ENCODE measurements at places on chromosomes 4 and X.

DNA sequence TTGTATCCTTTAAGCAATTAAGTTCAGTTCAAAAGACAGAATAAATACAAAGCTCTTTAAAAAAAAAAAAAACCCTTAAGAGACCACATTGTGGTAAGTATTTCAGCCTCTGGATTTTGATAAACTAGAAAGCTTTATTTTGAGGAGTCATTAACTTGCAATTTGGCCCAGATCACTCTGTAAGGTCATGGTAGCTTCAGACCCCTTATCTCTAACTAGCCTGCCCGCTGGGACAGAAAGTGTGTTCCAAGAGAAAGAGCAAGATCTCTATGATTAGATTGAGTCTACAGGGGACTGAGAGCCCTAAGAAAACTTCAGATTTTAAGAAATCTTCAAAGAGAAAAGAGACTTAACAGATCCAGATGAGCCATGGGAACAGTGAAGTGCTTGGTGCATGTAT, 45.6 kb downstream of the GALNT7 start:
- DNase-seq = no peak

- no peak for DNase-seq
Measured at GRCh38 chr4:67684839-67685531, 16.0 kb downstream of the UBA6 start.

GRCh38 chr4:190014771-190015537, 12.1 kb downstream of the FRG2 start:
- no peak for DNase-seq

- no peak for DNase-seq
Measured at GRCh38 chrX:42290608-42291007, 367.3 kb upstream of the CASK start.

- no peak for DNase-seq
Measured at GRCh38 chr4:45971108-45971507, 152.7 kb downstream of the GABRG1 start.

GRCh38 chrX:66680451-66680850, 41.6 kb upstream of the EDA2R start:
- DNase-seq = no peak

GRCh38 chr4:58606303-58606702, 1496.1 kb upstream of the IGFBP7 start:
- DNase-seq = no peak

- peak; percentile 73 for DNase-seq
Measured at GRCh38 chr4:139083607-139083955, 68.0 kb downstream of the NOCT start.

- DNase-seq = no peak
Measured at GRCh38 chrX:122907375-122907774, 276.7 kb upstream of the GRIA3 start.

DNA sequence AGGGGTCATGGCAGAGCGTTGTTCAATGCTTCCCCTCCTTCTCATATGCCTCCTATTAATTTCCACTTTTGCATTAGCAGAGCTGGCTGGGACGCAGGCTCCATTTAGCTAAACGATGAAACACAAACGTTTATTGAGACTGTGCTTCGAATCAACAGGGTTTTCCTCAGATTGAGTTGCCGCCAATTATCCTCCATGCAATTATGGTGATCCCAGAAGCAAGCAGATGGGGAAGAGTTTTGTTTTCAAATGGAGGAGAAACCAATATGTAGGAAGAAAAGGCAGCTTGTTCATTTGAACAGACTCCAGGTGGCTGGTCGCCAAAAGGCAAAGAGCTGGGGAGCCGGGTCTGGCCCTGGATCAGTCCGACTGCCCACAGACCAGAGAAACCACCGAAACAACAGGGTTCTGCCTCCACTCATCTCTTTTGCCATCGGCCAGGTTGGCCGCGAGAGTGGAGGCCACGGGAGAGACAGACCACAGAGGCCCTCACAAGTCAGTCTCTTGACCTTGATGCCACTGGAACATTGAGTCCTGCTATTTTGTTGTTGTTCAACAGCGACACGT, 184.8 kb downstream of the GBA3 start:
- no peak for DNase-seq

- DNase-seq = no peak
Measured at GRCh38 chrX:39258331-39258730, 457.1 kb downstream of the MID1IP1 start.

DNA sequence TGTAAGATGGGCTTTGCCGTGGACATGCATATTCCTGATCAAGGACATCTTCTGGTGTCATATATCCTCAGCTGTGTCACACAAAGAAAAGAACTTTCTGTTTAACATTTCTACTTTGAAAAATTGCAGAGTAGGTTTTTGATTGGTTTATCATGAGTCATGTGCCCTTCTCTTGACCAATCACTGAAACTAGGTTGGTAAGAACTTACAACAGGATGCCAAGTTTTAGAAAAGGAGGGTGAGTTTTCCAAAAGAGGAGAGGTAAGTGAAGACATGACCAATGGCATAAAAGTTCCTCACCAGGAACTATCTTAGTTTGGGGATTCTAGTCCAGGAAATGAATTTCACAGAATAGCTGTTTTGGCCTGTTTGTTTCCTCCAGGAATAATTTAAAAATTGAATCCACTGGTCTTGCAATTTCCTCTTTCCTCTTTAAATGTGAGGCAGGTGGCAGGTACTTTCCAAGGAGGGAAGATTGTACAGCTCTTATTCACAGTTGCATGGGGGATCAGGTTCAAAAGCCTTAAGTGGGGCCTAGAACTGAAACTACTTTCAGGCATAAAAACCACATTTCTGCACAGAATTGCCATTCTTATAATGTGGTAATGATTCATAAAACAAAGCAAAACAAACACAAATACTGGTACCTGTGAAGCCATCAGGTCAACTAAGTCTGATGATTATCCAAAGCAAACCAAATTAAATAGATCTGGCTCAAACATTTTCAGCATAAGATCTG, 1114.5 kb upstream of the LCORL start:
- no peak for DNase-seq

DNA sequence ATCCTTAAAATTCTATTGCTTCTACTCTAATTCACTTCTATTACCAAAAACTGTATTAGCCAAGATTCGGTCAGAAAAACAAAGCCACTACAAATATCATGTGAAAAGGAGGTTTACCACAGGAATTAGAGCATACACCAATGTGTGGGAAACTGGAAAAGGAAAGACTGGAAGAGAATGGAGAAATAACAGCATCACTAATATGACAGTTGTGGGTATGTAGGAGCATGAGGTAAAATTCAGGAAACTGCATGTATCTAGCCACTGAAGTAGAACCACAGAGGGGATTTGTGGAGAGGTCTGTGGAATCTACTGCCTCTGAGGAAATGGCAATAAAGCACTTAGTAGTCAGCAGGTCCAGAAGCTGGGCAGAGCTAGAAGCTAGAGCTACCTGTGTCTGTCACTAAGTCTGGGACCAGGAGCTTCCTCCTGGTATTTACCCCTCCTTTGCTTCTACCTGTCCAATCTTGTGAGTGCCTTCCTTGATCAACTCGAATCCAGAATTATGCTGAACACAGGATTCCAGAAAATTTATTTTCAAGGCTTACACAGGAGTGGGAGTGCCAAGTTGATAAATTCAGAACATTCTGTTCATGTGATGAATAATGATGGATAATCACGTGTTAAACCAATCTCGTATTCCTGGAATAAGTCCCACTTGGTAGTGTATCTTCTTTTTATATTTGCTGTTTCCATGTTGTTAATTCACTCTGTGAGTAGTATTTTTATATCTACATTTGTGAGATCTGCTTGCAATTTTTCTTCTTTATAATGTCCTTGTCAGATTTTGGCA, 52.6 kb downstream of the NAF1 start:
- DNase-seq = no peak

DNA sequence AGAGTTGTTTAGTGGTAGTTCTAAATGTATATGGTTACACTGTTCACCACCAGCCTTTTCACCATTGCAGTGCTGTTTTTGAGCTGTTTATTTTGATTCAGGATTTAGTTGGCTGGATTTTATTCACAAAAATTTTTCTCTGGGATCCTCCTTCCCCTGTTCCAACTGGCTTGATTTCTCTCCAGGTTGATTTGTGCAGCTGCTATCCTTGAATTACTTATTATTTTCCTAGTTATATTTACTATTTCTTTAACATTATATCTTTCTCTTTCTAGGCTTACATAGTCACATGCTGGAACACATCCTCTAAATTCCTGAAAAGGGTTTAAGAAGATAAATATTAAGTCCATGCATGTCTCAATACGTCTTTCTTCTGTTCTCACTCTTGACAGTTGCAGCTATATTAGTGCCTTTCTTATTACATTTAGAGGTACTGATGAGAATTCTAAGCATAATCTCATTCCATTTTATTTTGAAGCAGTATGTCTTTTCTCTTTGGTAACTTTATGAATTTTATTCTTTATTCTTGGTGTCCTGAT, 82.2 kb downstream of the SUPT20HL2 start:
- no peak for DNase-seq

DNA sequence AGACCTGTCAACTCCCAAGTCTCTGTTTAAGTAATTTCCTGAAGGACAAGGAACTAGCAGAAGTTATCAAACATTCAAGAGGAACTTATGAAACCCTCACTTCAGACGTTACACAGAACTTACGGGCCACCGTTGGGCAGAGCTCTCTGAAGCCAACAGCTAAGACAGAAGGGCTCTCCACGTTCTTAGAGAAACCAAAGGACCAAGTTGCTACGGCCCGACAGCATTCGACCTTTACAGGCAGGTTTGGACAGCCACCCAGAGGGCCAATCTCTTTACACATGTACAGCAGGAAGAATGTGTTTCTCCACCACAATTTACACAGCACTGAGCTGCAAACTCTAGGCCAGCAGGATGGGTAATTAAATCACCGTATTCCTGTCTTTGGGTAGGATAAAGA, 705.1 kb upstream of the GRID2 start:
- no peak for DNase-seq

DNA sequence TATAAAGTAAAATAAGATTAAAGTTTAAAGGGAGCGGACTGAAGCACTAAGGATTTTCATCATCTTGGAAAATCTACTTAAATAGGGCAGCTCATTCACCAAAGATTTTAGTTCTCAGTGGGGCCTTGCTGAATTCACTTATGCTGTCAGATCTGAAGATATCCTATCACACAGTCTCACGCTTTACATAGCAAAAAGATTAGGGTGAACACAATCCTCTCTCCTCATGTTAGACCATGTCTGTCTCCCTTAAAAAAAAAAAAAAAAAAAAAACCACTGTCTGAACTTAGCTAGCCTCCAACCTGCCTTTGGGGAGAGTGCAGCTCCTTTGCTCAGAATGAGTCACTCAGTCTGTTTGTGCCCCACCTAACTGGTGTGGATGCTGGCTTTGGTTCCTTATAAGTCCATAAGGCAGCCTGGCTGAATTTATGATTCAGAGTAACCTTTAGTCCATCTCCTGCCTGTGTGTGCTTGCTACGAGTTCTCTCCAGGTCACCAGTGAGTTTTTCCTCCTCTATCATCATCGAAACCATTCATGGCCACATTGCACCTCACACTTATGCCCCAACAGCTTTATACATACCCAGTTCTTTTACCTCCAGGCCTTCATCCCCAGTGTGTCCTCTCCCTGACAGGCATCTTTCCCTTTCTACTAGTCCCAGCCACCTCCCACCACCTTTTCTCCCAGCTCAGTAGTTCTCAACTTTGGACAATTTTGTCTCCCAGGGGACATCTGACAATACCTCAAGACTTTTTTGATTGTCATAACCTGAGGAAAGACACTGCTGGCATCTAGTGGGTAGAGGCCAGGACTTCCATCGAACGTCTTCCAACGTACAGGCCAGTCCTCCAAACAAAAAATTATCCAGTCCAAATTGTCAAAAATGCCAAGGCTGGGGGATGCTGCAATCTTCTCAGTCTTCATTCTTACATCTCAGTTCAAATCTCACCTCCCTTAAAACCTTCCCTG, 220.7 kb upstream of the EMCN start:
- DNase-seq = no peak

DNA sequence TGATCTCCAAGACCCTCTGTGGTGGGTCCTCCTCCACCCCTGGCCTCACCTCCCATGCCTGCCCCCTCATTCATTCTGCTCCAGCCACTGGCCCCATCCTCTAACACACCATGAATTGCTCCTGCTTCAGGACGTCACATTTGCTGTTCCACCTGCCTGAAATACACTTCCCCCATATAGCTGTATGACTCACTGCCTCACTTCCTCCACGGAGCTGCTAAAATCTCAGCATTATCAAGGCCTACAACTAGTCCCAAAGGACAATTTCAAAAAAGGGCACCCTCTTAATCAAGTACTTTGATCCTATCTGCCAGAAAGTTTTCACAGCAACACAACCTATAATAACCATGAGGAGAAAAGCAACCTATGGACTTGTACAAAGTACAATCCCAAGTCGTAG, 43.6 kb upstream of the PHOX2B start:
- no peak for DNase-seq

DNA sequence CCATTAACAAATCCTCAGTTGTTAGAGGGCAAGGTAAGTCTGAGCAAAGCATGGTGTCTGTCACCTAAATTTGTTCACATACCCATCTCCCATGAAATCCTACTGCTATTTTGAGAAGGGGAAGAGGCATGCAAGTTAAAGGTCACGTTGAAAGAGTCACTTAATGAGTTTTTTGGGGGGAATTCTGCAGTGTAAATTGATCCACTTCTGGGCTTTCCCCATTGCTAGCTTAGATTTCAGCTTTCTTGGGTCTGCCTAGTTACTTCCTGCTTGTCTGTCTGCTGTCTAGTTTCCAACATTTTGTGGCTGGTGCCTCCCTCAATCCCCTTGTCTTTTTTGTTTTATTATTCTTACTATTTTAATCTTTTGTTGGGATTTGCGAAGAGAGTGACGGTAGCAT, 32.0 kb downstream of the CEP135 start:
- DNase-seq = no peak

GRCh38 chrX:70293621-70294020, 3.7 kb downstream of the KIF4A start:
- DNase-seq = no peak

GRCh38 chr4:108116423-108117168, 52.1 kb downstream of the LEF1 start:
- peak; percentile 45 for DNase-seq
